ENCODE measurements at places on chromosomes 3 and 15.
A peak's percentile ranks its signal among the peaks of the same experiment; 100 is the strongest.

DNA sequence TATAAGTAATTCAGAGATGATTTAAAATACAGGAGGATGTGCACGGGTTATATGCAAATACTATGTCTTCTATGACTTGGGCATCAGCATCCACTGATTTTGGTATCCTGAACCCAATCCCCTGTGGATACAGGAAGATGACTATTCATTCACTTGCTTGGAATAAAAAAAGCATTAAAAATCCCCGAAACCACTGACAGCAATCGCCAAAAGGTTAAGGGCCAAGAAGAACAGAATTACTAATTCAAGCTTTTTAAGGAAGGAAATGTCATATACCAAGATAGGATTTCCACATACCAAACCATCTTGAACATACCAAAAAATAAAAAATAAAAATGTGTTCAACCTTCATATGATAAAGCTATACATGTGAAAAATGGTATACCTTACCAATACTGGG, 93.7 kb downstream of the DLG1 start:
- no peak for DNase-seq

DNA sequence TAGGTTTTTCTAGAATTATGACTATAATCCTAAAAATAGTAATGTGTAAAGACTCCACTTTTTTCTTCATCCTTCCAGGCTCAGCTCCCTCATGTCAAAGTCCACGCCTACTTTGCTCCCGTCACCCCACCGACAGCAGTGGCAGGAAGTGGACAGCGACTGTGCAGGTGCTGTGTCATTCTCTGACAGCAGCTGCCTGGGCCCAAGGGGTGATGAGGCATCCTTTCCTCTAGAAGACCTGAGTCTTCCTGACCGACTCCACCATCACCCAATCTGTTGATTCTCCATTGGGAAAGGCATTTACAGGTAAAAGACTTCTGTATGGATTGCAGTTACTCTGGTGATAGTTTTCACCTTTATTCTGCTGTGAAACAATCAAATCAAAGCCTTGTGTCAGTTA, 54.8 kb downstream of the UBP1 start:
- DNase-seq = no peak

- DNase-seq = no peak
Measured at GRCh38 chr3:98445949-98446406, 17.0 kb upstream of the OR5K1 start.

GRCh38 chr15:69377216-69377970, 36.8 kb upstream of the KIF23 start:
- DNase-seq = no peak

GRCh38 chr3:149179220-149179619, 42.4 kb downstream of the CP start:
- no peak for DNase-seq

- no peak for DNase-seq
Measured at GRCh38 chr3:87811953-87812352, 246.9 kb downstream of the CGGBP1 start.

- no peak for DNase-seq
Measured at GRCh38 chr3:132615881-132616280, 18.8 kb downstream of the ACKR4 start.

DNA sequence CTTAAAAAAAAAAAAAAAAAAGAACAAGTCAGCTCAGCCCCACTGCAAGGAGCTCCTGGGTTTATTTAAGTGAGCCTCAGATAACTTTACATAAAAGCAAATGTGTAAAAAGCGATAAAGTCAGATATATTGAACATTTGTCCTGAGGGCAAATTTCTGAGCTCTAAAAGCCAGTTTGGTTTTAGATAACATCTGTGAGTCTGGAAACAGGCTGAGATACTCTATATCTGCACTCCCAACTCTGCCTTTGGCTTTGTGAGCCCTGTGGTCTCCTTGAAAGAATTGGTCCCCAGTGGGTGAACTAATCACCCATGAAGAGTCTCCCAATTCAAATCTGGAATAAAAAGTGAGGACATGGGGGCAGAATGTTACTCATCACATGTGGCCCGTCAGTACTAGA, 104.6 kb downstream of the APBA2 start:
- no peak for DNase-seq

DNA sequence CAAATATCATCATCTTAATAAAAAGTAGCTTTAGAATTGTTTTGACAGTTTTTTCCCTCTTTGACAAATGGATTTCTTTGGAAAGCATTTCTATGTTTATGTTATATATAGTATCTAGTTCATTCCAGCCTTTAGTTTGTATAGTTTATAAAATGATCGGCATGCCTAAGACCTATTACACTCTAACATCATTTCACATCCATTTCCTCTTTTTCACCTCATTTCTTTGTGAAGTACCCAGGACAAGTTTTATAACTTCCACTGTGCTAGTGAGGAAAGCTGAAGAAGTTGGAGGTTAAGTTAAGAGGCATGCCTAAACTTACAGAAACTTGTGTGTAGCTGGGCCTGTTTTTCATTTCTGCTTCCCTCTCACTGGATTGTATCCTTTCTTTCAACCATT, 178.4 kb downstream of the TP63 start:
- no peak for DNase-seq

GRCh38 chr15:46177219-46177618, 542.4 kb downstream of the SQOR start:
- DNase-seq = no peak

DNA sequence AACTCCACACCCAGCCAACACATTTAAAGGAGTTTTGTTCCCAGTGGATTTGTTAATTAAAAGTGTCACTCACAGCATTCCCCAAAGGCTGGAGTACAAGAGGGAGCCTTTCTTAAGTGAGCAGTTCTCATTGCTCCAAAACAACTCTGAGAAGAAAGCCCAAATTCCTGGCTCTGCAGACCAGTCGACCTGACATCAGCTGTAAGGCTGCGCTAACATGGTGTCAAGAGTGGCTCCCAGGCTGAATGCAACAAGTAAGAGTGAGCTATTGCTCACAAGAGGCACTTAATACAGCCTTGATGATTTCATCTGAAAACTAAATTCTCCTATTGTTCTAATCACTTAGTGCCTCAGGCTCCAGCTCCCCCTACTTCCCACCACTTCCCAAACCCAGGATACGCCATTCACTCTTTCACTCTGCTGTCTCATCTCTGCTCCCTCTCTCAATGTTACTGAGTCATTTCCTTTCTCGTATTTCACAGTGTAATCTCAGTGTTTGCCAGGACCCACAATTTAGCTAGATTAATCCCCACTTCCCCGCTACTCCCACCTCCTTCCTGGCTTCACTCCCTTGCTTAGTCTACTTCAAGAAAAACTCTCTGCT, 81.8 kb downstream of the WWTR1 start:
- peak; percentile 17 for DNase-seq

- no peak for DNase-seq
Measured at GRCh38 chr3:48661501-48662144, 1.1 kb downstream of the CELSR3 start.

DNA sequence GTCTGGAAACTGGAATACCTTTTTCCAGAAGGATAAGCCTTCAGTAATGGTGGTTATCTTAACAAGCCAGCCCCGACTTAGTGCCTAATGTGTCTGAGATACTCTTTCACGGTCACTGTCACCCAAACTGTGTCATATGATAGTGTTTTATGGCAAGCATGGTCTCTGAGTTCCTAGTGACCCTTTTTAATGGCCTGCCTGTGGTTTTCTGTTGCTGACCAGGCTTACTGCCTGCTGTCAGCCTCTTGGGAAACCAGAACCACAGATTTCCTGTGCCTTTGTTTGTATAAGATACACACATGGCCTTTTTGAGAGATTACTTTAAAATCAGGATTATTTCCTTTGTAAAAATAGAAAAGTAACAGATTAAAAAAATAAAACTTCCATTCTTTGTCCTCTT, 22.4 kb downstream of the HPS3 start:
- no peak for DNase-seq

GRCh38 chr3:95343228-95343627, 1280.4 kb downstream of the NSUN3 start:
- DNase-seq = no peak

GRCh38 chr15:42371096-42371495, 11.8 kb downstream of the CAPN3 start:
- no peak for DNase-seq

- no peak for DNase-seq
Measured at GRCh38 chr15:84911879-84912660, 27.6 kb downstream of the SLC28A1 start.

DNA sequence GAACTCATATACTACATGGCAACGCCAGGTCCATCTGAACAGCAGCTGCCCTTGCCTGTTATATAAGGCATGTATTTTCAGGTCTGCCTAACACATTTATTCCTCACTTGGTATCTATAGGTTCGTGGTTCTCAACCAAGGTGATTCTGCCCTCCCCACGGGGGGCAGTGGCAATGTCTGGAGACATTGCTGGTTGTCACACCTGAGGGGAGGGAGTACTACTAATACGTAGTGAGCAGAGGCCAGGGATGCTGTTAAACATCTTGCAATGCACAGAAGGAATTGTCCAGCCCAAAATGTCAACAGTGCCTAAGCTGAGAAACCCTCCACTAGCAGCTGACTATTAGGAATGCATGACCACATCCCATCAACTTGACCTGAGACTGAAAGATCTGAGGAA, 32.6 kb downstream of the ADAMTS9 start:
- DNase-seq = no peak

DNA sequence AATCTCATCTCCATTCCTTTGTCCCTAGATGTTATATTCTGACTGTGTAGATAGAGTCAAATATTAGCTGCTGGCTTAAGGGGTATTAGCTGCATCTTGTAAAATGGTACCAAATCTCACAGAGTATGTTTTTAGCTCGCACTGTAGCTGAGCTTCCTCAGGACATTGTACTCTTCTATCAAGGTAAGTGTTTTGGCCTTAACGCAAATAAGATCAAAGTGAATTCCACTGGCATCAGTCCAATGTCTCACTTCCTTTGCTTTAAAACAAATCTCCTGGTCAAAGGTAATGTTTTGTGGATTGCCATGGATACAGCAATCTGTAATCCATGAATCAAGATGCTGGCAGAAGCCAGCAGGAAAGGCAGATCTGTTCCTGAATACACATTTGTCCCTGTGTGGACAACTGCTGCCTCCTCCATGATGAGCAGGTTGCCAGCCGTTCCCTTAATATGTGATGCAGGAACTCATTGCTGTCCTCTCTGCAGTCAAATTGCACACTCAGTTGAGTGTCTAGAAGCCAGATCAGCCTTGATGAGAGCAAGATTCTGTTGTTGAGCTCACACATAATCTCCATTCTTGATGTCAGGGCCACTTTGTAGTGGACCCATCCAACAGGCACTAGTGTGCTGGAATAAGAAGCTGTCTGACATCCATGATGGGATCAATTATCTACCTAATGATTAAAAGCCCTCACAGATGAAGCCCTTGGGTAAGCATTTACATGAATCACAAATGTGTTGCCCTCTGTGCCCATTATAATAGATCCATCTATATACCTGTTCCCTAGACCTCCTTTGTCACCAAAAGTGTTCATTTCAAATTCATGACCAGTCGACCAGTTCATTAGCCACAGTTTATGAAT, 96.6 kb upstream of the AGTR1 start:
- no peak for DNase-seq

- no peak for DNase-seq
Measured at GRCh38 chr15:93171476-93171875, 82.5 kb upstream of the RGMA start.

GRCh38 chr3:68819361-68819760, 113.0 kb downstream of the TAFA4 start:
- no peak for DNase-seq

- DNase-seq = no peak
Measured at GRCh38 chr15:32826685-32827084, 108.9 kb downstream of the GREM1 start.

DNA sequence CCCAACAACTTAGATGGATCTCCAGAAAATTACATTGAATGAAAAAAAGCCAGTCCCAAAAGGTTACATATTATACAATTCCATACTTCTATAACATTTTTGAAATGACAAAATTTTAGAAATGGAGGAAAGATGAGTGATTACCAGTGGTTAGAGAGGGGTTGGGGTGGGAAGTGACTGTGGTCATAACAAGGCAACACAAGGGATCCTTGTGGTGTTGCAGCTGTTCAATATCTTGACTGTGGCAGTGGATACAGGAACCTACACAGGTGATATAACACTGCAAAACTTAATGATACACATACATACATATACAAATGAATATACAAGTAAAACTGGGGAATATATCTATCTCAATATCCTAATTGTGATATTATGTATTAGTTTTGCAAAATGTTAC, 9.6 kb downstream of the GOLGB1 start:
- DNase-seq = no peak

GRCh38 chr3:34279901-34280300, 481.5 kb downstream of the PDCD6IP start:
- no peak for DNase-seq

DNA sequence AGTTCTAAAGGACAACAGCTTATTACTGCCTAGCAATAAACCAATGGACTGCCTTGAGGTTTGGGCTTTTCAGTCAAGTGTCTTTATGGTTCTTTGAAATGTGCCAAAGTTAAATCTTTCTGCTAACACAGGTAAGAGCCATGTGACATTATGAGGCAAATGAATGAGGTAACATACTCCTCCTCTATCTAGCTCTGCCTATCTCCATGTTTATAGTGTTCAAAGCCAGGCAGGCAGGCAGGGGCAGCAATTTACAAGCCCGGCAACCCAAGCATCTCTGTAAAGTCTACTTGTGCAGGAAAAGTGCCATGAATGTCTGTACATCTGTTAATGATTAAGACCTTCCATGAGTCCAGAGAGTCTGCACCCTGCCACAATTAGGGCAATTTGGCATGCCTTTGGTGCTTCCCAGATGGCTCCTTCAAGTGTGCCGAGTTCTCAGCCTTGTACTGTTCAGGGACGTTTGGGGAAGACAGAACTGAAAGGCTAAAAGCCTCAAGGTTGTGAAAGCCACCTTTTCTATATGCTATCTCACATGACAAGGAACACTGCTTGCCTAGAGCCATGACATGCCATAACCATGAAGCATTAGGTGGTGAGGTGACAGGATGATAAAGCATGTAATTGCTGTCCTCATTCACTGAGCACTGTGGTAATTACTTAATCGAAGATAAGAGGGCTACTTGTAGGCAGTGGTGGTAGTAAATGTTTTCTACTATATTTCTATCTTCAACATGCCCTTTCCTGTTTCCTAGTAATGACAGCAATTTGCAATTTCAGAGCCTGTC, 41.4 kb upstream of the EIF1B start:
- DNase-seq = peak; percentile 29

DNA sequence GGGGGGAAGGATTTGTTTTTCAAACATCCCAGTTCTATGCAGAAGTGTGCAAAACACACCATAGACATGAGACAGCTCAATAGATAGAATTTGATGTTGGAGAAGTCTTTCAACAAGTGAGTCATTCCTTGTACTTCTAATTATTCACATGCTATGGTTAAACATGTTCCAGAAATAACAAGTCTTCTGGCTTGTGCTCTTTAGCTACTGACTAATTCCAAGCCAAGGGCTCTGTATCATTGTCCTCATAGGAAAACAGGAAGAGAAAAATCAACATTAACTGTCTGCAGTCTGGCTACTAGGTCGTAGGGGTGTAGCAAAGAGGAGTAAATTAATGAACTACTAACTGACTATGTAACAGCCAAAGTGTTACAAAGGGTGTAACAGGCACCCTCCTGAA, 25.8 kb downstream of the LDHAL6B start:
- no peak for DNase-seq

GRCh38 chr3:99714575-99714974, 76.2 kb downstream of the COL8A1 start:
- no peak for DNase-seq
